ENCODE measurements at places on chromosomes 2 and 18.

DNA sequence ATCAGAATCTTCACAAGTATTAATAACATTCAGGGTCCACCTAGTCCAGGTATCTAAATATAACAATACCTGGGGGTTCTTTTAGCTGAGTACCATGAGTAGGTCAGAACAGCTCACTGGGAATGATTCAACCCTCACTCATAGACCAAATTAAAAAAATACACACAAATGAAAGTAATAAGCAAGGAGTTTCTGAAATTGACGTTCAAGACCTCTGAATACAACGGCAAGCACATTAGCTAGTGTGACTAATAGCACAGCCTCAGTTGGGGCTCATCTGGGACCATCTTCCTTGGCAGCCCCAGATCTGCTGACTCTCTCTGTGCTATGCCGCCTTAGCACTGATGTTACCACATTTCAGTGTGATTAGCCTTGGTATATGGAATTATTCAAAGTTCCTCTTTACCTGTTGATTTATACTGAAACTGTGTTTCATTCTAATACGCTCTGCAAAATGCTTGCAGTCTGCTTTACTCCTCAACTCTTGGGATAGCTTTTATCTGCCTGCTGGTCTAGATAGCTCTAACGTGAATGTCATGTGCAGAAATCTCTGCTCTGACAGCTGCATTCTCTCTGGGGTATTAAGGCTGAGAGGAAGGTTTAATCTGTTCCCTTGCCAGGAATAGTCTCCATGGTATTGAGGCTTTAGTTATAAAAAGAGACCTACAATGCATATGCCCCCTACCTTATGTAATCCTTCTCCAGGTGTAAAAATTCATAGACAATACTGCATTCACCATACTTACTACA lies 153.3 kb downstream of the METTL4 start:
- no peak for DNase-seq

- DNase-seq = no peak
Measured at GRCh38 chr18:74290794-74291471, 830 bp downstream of the CYB5A start.

- no peak for DNase-seq
Measured at GRCh38 chr18:51398104-51398503, 200.6 kb upstream of the MEX3C start.

DNA sequence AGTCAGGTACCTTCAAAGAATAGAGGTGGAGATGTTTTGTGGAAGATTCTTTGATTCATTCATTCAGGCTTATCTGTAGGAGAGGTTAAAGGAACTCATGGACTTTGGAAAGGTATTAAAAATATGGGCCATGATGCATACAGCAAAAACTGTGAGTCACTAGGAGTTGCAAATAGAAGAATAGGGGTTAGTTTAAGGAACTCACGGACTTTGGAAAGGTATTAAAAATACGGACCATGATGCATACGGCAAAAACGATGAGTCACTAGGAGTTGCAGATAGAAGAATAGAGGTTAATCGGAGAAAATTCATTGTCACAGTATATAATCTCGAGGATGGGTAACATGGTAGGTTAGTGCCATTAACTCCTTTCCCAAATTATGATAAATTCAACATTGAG lies 41.2 kb downstream of the SLC9A2 start:
- no peak for DNase-seq

DNA sequence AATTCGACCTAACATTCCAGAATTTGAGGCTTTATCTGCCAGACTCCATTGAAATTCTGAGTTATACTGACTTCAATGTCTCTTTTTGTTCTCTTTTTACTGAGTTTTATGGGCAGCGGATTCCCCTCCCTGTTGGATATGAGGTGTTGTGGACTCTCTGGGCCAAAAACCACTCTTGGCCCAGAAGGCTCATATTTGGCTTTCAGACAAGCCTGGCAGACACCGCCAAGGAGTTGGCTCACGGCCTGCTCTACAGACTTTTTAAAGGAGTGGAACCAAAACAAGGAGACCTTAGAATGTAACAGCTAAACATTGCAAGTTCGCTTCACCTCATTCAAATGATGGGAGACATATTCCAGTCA lies 206.4 kb upstream of the NCKAP5 start:
- DNase-seq = no peak

DNA sequence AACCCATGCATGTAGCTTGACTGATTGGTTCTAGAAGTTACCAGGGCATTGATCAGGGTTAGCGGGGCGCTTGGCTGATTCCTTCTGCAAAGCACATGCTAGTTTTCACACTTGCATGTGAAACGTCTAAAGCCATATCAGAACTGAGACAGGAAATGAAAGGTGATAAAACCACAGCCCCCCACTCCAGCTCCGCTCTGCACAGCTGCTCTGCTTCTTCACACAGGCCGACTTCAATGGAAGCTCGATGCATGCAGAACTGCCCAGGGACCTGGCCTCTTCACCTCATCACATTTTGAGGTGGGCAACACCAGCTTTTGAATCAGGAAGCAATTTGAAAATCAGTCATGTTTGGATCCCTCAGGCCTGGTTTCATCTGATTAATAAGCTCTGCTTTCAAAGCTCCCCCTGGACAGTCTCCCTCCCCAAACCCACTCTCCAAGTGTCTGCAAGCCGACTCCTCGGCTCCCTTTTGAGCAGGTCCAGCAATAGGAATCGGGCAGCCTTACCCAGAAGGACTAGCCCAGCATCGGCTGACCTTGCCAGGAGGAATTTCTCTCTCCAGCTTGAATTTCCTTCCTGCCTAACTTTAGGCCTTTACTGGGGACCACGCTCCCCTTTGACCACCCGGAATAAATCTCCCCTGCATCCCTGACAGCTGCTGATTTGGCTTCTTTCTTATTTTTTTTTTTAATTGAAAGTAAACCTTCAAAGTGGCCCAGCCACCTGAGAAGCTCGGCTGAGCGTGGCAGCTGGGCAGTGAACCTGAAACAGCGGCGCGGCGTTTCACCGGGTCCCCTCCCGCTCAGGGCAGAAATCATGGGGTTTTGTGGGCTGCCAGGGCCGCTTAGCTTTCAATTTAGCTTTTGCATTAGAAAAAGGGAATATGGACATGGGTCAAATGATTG lies 31.7 kb downstream of the HRH4 start:
- DNase-seq = peak; percentile 9
